ENCODE measurements at places on chromosomes 5 and 9.

- no peak for DNase-seq
Measured at GRCh38 chr9:76626980-76627379, 137.3 kb upstream of the PCA3 start.

GRCh38 chr9:22483528-22484070 lies 37.0 kb downstream of the DMRTA1 start:
- no peak for DNase-seq

GRCh38 chr5:60585618-60586017 lies 114.3 kb downstream of the DEPDC1B start:
- DNase-seq: no peak

GRCh38 chr9:87263291-87263690 lies 234.4 kb upstream of the DAPK1 start:
- DNase-seq: no peak

GRCh38 chr9:14453286-14453685 lies 139.3 kb upstream of the NFIB start:
- no peak for DNase-seq

DNA sequence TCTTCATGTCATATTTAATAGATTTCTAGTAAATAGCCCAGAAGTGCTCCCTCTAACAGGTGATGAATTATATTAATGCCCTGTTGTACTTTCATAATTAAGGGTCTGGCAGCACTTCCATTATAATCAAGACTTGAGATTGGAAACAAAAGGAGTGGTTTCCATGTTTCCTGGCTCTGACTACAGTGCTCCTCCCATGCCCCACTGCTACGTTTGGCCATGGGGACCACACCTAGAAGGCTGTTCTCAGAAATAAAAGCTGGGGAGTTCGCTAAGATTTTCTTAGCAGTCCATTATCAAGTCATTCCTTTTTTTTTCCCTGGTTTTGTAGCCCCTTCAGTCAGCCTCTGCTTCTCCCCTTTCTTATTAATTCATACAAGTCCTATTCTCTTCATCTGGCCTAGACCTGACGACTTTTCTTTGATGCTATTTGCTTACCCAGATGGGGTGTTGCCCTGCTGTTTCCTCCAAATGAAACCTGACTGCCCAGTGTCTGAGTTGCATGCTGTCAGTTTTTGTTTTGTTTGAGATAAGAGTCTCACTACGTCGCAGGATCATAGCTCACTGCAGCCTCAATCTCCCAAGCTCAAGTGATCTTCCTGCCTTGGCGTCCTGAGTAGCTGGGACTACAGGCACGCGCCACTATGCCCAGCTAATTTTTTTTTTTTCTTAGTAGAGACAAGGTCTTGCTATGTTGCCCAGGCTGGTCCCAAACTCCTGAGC lies 312.1 kb upstream of the EFNA5 start:
- DNase-seq: peak; percentile 69

DNA sequence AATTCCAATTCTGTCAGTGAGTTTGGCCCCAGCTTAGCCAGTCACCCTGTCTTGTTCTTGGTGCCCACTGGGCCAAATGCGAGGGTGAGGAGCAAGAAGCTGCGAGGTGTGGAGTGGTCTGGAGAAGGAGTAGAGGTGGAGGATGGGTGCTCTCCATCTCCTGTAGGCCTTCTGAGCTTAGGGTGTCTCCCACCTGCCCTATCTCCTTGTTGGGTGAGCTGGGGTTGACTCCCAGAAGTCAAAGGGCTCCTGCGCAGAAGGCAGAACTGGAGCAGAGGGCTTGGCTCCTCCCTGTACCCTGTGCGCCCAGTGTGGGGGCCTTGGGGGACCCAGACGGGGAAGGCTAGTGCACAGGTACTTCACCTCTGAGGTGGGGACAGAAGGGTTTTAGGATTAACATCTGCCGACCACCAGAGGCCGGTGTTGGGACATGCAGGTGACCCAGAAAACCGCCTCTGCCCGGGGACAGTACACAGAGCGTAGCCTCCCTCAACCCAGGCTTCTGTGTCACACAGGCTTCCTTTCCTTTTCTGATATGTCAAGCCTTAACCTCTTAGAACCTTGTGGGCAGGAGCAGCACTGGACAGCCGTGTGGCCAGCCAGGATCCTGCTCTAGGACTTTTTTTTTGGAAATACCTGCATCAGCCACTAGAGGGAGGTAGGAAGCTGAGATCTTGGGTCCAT lies 16.9 kb downstream of the IL5 start:
- no peak for DNase-seq

GRCh38 chr5:159290741-159291140 lies 27.7 kb downstream of the UBLCP1 start:
- DNase-seq: no peak

GRCh38 chr5:126846744-126847455 lies 70.0 kb downstream of the LMNB1 start:
- DNase-seq: no peak

DNA sequence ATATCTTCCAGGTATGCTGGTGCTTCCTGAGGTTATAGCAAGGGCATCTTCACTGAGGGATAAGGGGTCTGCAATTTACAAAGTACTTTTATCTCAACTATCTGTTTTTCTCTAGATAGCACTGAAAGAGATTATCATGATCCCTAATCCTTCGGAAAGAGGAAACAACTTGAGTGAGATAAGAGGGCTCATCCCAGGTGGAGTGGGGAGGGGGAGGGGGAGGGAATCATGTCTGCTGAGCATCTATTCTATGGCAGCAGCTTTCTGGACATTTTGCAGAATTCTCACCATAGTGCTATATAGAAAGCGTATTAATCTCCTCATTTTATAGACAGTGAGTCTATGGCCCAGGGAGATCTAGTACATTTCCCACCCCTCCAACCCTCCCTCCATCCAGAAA lies 5.9 kb downstream of the TNFSF15 start:
- DNase-seq: no peak

- DNase-seq: no peak
Measured at GRCh38 chr5:41985945-41986695, 61.0 kb downstream of the FBXO4 start.

GRCh38 chr9:95032580-95033341 lies 284.7 kb downstream of the FANCC start:
- no peak for DNase-seq

GRCh38 chr9:22211588-22212360 lies 202.7 kb upstream of the CDKN2B start:
- no peak for DNase-seq

DNA sequence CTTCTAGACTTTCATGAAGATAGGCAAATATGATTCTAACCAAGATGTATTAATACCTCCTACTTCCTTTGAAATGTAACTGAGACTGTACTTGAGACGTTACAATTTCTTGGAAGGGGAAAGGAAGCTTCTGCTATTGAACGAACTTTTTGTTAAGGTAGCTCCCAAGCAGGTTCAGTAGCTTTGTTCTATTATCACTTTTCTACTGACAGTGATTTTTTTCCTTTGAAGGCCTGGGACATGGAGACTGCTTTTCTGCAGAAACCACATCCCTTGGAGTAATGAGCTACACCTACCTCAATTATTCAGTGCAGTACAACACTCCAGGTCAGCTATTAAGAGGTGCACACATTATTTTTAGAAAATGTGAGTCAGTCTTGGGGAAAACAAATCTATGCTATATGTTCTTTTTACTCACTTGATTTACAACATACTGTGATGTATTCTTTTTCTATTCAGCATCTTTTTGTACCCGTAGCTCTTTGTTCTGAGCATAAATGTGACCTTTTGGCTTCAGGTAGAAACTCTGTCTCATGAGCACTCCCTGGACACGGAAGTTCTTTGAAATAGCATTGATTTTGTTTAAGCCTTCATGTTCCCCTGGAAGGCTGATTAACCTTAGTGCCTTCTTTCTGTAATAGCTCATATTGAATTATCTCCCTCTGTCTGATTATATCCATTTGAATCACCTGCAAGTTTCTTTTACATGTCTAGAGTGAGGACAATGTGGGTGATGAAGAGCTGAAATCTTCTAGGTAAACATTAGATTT lies 56.5 kb upstream of the CDKN2B start:
- no peak for DNase-seq

- no peak for DNase-seq
Measured at GRCh38 chr9:86794391-86795046, 152.8 kb downstream of the GAS1 start.

DNA sequence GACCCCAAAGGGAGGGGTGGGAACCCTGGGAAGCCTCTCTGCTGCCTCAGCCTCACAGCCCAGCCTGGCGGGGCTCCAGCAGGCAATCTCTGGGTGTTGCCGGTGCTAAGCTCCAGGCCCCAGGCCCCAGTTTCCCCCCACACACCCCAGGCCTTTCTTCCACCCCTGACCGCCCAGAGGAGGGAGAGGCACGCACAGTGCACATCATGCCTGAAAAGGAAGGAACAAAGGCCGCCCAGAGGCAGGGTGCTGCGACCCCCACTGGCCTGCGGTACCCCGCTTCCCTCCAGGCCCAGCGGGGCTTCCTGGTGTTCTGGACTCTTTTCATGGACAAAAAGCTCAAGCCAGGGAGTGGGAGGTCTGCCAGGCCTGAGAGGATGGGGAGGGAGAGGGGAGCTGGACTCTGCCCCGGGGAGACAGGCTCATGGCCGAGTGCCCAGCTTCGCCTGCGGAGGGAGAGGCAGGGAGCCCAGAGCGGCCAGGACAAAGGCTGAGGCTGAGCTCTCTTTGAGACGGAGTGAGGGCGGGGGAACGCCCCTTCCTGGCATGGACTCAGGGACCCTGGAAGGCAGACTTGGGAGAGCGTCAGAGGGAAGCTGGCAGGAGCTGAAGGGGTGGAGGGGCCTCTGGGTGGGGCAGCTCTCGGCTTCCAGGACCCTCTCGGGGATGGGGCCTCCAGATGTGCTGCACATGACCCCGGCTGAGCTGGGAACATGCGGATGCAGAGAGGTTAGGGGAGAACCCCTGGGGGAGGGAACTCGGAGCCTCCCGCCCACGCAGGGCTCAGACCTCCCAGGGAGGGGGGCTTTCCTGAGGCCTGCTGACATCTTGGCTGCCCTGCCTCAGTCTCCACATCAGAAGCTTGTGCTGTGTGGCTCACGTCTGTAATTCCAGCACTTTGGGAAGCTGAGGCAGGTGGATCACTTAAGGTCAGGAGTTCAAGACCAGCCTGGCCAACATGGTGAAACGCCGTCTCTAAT lies 1.8 kb upstream of the ENTPD2 start:
- no peak for DNase-seq

GRCh38 chr9:118236625-118237024 lies 532.4 kb downstream of the TLR4 start:
- no peak for DNase-seq

- no peak for DNase-seq
Measured at GRCh38 chr5:139147483-139148087, 50.6 kb downstream of the SIL1 start.

GRCh38 chr5:160048131-160048530 lies 39.2 kb downstream of the TTC1 start:
- no peak for DNase-seq

GRCh38 chr5:160278343-160278742 lies 34.0 kb downstream of the CCNJL start:
- DNase-seq: no peak

DNA sequence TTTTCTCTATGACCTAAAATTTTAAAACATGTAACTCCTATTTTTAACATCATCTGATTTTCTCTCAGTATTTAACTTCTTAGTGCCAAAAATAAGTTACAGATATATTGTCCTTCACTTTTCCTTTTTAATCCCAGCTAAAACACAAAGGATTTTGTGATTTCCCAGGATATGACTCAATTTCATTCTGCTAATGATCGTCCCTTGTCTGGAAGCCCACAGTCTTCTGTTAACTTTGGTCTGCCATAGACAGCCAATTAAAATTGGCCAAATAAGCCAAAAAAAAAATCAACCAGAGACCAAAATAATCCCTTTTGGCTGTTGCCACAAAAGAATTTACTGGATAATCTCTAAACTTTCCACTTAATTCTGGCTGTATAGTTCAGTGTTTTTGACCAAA lies 124.5 kb upstream of the FST start:
- DNase-seq: no peak

All from NCI-H1417 treated with DMSO at 0.1 percent for 48 hours (cell line).